Stimulated activated CD8-positive, alpha-beta memory T cell treated with anti-CD3 and anti-CD28 coated beads, Interleukin-12 subunit alpha, Interleukin-12 subunit beta, amount 100 ng/mL, for 4 hours (primary cell): ENCODE measurements at places on chromosomes 11 and 22.

- DNase-seq = no peak
Observed at GRCh38 chr11:22703040-22703439, 36.6 kb downstream of the GAS2 start.

DNA sequence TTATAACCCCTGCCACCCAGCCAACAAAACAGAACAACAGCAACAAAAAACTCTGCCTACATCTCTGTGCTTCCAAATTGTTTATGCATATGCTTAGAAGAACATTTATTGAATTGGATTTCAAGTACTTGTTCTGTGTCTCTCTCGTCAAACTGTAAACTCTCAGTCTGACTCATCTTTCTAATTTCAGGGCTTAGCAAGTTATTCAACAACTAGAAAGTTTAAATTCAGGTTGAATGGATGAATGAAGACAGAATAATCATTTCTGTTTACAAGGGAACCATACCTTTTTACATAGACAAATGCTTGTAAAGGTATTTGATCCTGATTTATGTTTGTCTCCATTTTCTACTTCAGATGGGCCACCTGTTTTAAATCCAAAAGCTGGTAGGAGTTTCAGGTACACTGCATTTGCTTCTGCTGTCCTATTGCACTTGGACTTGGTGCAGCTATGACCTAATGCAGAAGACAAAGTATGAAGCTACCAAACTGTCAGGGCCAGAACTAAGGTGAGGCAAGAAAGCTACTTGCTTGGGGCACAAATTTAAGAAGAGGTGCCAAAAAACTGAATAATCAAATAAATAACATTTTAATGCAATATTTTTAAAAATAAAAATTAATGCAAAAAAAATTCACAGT is 1.6 kb upstream of the FBXO3 start:
- DNase-seq = no peak

DNA sequence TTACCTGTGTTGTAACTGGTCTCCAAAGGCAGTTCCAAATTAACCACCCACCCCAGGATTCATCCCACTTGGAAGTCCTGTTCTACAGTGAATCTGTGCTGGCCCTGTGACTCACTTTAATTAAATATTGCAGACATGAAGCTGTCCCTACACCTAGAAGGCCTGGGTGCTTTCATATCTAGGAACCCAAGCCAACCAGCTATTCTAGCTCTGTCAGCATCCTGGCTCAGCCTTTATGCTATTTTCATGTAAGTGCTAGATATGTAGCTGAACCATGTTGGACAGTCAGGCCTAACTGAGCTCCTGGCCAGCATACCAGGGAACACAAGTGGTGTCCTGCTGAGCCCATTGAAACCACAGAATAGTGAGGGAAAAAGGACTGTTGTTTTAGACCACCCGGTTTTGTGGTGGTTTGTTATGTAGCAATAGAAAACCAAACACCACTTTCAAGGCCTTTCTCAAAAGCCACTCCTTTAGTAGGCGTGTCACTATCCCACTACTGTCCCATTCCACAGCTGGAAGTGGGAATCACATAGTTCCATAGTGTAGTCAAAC is 30.3 kb downstream of the CNTF start:
- DNase-seq = no peak

- no peak for DNase-seq
Observed at GRCh38 chr22:50091092-50091768, 1.4 kb downstream of the MOV10L1 start.

DNA sequence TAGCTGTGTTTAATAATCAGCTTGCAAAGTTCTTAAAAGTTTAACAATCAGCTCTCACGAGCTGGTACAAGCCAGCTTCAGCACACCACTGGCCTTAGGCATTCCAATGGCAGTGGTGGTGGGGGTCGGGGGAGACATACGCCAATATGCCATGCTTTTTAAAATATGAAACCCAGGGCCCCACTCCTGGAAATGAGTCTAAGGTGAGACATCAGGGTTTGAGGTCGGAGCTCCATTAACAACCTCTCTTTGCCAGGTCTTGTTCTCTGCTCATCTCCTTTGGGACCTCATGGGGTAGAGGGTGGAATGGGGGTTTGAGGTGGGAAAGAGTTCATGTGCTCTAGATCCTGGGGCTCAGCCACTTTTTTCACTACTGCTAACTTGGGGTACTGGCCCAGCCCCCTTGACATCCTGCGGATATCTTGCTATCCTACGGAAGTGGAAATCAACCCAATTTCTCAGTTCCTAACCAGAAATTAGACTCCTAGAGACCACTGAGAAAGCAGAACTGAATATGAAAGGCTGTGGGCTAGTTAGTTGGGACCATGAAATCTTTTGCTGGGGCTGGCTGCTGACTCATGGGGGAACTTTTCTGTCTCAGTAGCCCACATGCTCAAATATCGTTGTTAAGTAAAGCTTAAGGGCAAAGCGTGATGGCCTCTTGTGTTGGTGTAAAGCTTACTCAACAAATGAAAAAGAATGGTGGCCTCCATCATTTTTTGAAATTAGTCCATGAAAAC is 90.1 kb downstream of the PDHX start:
- no peak for DNase-seq

GRCh38 chr11:82675838-82676237 is 57.8 kb downstream of the FAM181B start:
- DNase-seq = no peak

DNA sequence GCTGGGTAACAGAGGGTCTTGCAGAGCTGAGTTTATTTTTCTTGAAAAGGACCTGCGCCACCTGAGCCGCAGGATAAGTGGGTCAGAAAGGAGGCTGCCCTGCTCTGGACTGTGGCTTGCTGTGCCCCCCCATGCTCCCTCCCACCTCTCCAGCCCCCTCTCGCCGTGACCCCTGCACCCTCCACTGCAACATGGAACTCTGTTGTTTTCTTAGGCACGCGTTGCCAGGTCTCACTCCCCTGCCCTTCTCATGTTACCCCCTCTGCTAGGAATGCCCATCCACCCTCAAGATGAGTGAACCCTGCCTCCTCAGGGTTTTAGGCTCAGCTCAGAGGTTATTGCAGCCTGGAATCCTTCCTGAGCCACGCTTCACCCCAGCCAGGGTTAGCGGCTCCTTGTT is 10.8 kb downstream of the ETS1 start:
- no peak for DNase-seq

DNA sequence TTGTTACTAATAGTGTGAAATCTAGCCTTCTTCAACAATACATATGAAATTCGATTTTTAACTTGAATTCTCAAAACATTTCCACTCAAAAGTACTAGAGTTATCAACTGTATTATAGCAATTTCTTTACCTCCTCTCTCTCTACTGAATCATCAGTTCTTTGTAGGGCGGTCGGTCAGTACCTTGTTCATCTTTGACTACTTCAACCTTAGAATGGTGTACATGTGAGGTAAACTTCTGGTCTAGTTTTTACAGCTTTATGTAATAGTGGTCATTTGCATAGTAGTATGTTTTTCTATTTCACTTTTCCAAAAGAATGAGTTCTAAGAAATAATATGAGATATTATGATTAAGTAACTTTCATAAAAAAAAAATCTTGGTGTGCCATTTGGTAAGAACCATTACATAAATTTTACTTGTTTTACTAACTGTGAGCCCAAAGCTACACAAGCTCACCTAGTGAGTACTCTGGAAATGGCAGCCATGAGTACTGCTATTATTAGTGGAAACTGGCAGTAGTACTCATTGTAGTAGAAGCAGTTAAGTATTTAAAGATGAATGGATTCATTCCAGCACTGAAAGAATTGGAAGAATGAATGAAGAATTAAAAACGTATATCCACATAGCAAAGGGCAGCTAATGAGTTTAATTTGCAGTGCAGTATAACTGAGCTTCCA is 30.1 kb downstream of the SESN3 start:
- no peak for DNase-seq

GRCh38 chr22:34587357-34588356 is 478.3 kb upstream of the ISX start:
- DNase-seq = no peak

- DNase-seq = no peak
Observed at GRCh38 chr11:110235966-110236365, 60.4 kb downstream of the RDX start.

GRCh38 chr22:20469110-20469868 is 26.3 kb downstream of the KLHL22 start:
- no peak for DNase-seq

DNA sequence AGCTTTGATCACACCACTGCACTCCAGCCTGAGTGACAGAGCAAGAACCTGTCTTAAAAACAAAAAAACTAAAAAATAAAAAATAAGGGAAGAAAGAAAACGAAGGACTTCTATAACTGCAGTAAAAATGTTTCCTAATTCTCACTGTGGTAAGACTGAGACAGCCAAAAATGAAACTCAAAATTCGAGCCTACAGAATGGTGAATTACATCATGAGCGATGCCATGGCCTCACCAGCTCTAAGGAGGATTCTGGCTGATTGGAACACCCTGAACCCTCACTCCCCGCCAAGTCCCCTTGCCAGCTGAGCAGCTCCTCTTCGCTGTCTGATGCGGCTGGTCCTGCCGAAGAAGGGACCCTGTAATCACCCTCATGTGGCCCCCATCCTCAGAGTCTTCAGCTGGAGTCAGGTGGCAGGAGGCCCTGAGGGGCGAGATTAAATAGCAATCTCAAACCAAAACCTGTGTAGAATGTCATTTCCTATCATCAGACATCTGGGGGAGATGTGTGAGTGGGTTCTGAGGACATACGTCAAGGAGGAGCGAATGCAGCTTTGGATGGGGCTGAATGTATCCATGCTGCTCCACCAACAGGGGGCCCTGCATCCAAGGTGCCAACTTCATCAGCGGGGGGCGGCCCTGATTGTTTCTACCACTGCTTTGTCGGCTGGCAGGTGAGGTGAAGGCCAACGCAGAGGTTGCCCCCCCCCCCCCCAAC is 29.2 kb downstream of the PDGFB start:
- DNase-seq = no peak

DNA sequence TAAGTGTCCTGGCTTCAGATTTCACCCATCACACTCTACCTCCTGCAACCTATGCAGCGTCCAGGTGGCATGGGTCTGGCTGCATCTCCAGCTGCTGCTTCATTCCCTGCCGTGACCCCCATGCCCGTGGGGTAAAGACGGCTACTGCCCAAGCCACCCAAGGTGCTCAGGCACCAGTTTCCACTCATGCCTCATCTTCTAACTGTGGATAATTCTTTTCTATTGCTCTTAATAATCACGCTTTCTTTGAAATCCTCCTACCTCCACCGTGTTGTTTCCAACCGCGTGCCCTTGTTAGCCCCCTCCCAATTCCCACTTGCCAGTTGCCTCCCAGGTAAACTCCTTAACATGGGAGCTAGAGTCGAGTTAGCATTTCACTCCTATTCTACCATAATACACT is 738.5 kb downstream of the OPCML start:
- no peak for DNase-seq

- no peak for DNase-seq
Observed at GRCh38 chr11:61542705-61543104, 34.2 kb downstream of the LRRC10B start.

DNA sequence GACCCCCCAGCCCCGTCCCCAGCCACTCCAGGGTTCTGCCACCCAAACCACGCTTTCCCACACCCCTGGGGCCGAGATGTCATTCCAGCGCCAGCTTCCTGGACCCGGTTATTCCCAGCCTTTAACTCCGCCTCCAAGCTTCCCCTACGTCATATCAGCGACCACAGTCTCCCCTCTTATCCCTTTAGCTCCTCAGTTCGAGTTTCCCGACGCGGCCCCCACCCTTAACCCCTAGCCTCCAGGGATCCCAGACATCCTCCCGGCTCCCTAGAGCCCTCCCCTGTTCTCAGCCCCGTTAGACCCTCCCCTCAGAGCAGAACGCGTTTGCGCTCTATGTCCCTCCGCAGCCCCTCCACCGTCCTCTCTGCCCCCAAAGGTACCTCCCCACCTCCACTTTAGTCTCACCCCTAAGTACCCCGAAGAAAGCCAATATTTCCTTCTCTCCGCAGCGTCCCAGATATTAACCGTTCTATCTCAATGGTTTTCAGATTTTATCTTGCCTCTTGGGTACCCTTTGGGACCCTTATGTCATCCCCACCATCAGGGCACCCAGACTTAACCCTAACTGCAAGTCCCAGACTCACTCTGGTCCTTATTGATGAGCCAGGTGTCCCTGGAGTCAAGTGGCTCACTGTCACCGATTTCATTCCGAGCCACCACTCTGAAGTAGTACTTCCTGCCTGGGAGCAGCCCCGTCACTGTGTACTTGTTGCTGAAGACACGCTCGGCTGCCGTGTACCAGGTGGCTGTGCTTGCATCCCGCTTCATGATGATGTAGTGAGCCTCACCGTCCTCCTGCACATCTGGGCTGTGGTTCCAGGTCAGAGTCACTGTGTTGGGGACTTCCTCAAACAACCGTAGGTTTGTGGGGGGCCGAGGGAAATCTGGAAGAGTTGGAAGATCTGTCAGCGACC is 8.0 kb downstream of the TMEM86A start:
- no peak for DNase-seq

- peak; percentile 31 for DNase-seq
Observed at GRCh38 chr11:57514538-57515331, 767 bp downstream of the SLC43A1 start.

DNA sequence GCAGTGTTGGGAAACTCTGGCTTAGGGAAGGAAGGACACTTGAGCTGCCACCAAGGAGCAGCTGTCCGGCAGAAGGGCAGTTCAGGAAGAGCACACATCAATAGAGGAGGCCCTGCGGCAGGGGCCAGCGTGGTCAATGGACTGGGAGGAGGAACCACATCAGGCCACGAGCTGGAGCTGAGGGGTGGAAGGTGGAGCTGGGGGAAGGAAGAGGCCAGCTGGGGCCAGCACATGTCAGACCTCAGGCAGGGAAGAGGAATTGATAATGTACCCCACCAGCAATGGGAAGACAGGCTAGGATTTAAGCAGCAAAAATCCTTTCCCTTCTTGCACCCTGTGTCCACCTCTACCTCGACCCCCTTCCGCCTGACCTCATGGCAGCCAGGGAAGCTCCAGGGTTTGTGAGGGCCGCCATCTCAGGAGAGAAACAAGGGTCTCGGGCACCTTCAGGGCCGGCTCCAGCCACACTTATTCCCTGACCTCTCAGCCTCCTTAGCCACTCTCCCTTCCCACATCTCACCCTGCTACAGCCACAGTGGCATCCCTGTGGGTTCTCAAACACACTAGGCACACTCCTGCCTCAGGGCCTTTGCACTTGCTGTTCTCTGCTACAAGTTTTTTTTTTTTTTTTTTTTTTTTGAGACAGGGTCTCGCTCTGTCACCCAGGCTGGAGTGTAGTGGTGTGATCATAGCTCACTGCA is 157.8 kb upstream of the GRK3 start:
- no peak for DNase-seq

GRCh38 chr11:32870676-32871075 is 21.9 kb upstream of the QSER1 start:
- no peak for DNase-seq

- no peak for DNase-seq
Observed at GRCh38 chr11:121421149-121421901, 30.8 kb upstream of the SORL1 start.

- no peak for DNase-seq
Observed at GRCh38 chr11:125146232-125146631, 18.3 kb upstream of the PKNOX2 start.

DNA sequence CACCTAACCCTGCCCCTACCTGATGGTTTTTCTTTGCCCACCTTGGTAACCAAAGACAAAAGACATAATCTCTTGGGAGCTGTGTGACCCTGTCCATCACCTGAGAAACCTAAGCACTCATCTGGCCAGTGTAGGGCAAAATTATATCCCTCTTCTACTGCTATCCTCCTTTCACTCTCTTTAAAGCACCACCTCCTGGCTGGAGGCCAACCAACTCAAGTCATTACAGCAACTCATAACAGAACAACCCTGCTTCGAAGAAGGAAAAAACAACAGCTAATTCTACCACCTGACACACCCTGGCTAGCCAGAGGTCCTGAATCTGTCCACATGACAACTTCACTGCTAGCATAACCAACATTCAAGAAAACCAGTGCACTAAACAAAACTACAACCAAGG is 45.5 kb downstream of the GAS2 start:
- DNase-seq = no peak

- DNase-seq = no peak
Observed at GRCh38 chr11:130830566-130830965, 85.7 kb downstream of the SNX19 start.
